ENCODE measurements at places on chromosomes 16 and 17.

DNA sequence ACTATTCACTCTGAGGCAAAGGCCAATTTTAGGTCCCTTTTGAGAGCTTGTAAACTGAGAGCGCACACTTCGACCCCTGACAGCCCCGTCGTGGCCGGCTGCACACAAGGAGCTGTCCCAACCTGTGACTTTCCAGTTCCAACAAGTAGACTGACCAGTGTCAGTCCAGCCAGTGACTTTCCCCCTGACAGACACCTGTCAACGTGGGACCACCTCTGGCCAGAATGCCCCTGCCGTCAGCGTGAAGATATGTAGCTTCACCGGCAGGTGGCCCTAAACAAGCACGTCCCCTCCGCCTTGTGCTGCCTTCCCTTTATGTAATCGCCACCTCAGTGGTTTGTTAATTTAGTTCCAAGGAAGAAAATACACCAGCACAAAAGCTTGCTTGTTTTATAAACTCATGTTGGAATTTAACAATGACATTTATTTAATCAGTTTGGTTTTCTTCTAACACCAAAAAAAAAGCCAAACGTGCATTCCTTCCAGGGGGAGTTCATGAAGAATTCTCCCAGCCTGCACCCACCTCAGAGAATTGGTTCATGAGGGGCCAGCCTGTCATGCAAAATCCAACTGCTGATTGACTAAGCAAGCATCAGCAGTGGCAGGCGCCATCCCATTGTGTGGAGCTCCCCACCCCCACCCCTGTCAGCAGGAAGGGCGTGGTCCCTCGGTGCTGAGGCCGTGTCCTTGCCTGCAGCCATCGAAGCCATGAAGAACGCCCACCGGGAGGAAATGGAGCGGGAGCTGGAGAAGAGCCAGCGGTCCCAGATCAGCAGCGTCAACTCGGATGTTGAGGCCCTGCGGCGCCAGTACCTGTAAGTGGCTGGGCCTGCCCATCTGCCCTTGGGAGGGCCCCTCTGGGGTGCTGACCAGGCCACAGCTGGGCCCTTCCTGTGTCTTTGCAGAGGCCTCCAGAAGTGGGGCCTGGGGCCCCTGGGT lies 33.9 kb downstream of the PLD6 start:
- no peak for DNase-seq

DNA sequence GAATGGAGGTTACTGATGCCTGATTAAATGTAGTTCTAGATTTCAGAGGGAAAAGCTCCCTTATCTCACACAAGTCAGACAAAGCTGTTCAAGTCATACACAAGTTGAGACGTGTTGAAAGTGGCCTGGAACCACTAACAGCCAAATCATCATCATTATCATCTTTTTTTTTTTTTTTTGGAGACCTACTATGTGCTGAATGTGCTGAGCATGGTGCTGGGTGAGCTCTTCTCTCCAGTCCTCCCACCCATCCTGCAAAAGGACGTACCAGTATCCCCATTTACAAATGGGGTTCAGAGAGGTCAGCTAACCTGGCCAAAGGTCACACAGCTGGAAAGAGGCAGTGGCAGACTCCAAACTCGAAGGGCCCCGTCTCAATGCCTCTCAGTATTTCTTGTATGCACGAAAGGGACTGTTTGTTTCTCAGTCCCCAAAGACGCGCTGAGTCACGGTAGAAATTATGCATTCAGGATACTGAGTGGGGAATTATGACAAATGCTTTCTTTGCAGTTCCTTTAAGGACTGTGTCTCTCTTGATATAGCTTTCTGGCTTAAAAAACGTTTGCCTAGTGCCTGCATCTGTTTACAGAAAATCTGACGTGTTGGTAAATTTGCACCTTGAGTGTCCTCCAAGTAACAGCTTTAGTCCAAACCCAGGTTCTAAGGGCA lies 235.5 kb downstream of the XYLT1 start:
- DNase-seq, result no peak

- no peak for DNase-seq
Measured at GRCh38 chr17:3818786-3819185, 17.8 kb upstream of the ITGAE start.

DNA sequence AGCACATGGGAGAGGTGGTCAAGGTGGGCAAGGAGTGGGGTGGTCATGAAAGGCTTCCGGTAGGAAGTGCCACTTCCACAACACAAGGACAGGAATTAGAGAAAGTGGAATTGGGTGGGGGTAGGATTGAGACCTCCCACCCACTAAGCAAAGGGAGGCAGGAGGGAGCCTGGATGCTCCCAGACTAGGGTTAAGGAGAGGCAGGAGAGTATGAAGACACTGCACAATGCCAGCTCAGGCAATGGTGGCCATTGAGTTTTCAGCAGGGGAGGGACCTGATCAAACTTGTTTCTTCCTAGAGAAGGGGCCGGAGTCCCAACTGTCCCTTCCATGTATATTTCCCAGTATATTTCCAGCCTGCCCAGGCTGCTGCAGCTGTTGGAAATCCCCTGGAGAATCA lies 3.1 kb upstream of the RAB11FIP4 start:
- no peak for DNase-seq

DNA sequence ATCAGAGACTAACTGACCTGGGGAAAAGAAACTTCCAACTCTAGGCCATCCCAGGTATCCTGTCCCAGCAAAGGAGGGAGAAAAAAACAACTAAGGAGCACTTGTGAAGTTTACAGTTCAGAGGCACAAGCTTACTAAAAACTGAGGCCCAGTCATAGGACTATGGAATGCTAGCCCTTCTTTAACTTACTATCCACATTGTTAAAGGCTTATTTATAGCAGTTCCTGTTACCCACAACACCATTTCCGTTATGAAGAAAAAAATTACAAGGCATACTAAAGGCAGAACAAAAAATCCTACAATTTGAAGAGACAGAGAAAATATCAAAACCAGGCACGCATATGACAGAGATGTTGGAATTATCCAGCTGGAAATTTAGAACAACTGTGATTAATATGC lies 159.1 kb downstream of the CDH11 start:
- DNase-seq, result no peak

DNA sequence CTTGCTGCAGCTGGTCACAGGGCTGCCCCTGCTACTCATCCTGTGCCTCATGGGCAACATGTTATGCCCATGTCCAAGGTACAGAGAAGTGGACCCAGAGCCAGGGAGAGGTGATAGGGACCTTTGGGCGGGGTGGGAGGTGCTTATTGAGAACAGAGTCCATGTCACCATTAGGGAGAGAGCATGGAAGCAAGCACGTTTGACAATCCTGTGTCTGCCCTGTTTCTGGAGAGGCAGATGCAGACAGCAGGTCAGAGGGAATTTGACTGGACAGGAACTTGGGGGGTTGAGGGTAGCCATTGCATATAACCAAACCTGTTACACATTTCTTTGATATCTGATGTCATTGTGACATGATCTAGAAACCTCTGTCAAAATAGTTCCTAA lies 14.3 kb upstream of the ARL4D start:
- no peak for DNase-seq

DNA sequence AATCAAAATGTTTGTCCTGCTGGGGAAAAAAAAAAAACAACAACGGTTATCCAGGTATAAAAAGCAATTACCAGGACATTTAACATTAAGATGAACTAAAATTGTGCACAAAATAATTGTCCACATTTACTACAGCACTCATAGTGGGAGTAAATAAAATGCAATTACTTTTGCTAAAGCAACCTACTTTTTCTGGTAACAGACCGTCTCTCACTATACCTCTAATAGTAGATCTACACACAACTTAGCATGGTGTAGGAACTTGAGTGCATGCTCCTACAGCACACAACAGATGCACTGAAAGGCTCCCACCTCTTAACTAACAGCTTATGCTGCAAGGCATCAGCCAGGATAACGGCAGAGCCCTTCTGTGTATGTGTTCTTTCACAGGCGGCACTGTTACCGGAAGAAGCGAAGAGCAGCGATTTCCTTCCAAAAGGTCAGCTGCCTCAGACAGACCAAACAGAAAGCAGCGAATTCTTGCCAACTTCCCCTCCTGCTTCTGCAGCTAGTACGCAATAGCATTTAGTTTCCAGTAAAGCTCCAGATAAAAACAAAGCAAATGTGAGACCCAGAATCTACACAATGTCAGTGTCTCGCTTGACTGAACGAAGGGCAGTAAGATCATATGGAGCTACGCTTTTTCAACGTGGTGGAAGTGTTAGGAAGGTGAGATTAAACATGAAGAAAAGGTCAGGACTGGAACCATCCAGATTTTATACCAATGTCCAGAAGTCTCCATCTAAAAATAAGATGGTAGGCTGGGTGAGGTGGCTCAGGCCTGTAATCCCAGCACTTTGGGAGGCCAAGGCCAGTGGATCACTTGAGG lies 27.6 kb downstream of the STAT5B start:
- DNase-seq, result no peak

DNA sequence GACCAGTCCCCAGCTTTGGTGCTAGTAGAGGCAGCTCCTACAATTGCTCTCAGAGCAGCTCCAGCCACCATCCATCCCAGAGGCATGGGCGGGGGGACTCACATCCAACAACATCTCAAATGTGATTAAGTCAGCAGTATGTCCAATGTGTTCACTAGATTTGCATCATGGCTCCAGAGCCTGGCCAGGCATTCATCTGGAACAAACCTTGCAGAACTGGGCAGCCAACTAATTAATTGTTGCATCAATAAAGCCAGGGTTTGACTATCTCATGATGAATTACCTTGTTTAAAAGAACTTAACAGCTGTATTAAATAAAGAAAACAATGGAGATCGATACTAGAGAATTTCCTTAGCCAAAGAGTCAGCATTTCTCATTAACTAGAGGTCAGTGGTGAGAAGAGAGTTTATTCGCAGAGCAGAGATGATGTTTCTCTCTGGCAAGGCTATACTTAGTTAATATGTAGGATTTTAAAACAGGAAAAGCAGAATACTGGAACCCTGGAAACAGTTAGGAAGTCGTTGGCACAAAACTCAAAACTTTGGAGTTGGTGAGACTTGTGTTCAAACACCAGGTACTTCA lies 494.4 kb downstream of the GRIN2A start:
- no peak for DNase-seq

GRCh38 chr17:42276359-42276608 lies at the start of gene STAT5B:
TSS of gene STAT5B (minus strand) at chr17:42276391. CDS start at chr17:42232127, 44,264 bp downstream.
- no peak for DNase-seq

- DNase-seq, result no peak
Measured at GRCh38 chr16:68860978-68861892, 17.9 kb downstream of the TANGO6 start.

- DNase-seq, result no peak
Measured at GRCh38 chr16:7805686-7806396, 473.2 kb downstream of the RBFOX1 start.

GRCh38 chr17:45101546-45101882 lies 30.8 kb downstream of the PLCD3 start:
- no peak for DNase-seq

- no peak for DNase-seq
Measured at GRCh38 chr17:64702815-64703214, 40.7 kb upstream of the SMURF2 start.

GRCh38 chr17:50361561-50362480 lies 11.2 kb downstream of the MRPL27 start:
- no peak for DNase-seq

DNA sequence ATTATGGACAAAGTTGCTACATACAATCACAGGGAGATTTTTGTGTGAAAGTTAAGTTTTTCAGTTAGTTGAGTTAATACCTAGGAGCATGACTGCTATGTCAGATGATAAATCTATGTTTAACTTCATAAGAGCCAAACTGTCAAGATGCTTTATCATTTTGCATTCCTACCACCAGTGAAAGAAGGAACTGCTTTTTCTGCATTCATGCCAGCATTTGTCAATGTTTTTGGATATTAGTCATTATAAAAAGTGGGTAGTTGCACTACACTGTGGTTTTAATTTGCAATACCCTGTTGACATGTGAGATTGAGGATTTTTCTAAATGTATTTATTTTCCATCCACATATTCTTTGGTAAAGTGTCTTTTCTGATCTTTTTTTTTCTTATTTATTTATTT lies 434.0 kb upstream of the MON1B start:
- no peak for DNase-seq

- no peak for DNase-seq
Measured at GRCh38 chr17:33475594-33475993, 182.5 kb upstream of the ASIC2 start.

DNA sequence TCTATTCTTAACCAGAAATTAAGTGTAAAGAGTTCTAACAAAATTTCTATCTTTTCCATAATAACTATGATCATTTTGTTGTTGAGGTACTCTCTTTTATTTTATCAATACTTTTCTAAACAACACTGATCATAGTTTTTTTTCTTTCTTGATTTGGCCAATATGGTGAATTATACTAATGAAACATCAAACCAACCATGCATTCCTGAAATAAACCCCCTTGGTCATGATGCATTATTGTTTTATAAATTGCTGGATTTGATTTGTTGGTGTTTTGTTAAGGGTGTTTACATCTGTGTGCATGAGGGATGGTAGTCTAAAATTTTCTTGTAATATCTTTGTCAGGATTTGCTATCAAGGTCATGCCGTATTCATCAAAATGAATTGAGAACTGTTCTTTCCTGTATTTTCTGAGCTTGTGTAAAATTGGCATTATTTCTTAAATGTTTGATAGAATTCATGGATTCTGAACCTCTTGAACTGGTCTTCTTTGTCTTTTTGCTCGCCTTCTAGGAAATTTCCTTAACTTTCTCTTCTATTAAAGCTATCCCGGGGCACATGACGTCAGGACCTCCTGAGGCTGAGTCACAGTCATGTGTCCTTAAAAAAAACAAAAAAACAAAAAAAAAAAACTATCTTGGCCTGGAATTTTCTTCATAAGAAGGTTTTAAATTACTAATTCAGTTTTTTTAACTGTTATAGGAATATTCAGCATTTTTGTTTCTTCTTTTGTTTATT lies 3.9 kb upstream of the TRIM25 start:
- no peak for DNase-seq

- DNase-seq, result peak; percentile 50
Measured at GRCh38 chr17:34254651-34255380, at the start of gene CCL2. TSS of gene CCL2 (plus strand) at chr17:34255285. CDS start at chr17:34255350, 65 bp downstream.

GRCh38 chr17:40293363-40293762 lies 5.7 kb downstream of the CDC6 start:
- DNase-seq, result no peak

- no peak for DNase-seq
Measured at GRCh38 chr17:2841606-2842005, 45.4 kb downstream of the RAP1GAP2 start.

- no peak for DNase-seq
Measured at GRCh38 chr17:2042390-2042847, 597 bp downstream of the OVCA2 start.

GRCh38 chr17:55571095-55571494 lies 59.8 kb upstream of the SMIM36 start:
- no peak for DNase-seq

DNA sequence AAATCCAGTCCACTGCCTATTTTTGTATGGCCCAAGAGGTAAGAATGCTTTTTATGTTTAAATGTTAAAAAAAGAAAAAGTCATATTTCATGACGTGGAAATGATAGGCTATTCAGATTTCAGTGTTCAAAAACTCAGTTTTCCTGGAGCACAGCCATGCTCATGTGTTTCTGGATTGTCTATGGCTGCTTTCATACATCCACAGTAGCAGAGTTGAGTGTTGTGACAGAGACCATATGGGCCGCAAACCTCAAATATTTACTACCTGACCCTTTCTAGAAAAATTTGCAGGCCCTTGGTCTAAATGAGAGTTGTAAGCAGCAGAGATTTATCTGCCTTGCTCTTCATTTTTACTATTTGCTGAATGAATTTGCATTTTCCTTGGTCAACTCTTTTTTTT lies 264.1 kb downstream of the CBLN1 start:
- no peak for DNase-seq
